ENCODE measurements at places on chromosomes 2 and 18. TPM values are rescaled to one million over a fixed set of nuclear protein-coding genes. Genes with fewer than 3 reads are reported as not detected.

TFCP2L1 gene
- not detected for total RNA-seq

CABYR gene
- 4.5 TPM for total RNA-seq

AOX1 gene
- 3.0 TPM for total RNA-seq

DNAJC10 gene
- total RNA-seq: 334 TPM

DGUOK gene
- total RNA-seq: 40.1 TPM

ZNF396 gene
- total RNA-seq: 0.65 TPM

KIF5C gene
- total RNA-seq: 0.37 TPM

BABAM2 gene
- total RNA-seq: 17.3 TPM

REG1B gene
- not detected for total RNA-seq

NPHP1 gene
- 5.0 TPM for total RNA-seq

TLX2 gene
- not detected for total RNA-seq

CHRNG gene
- total RNA-seq: not detected

NYAP2 gene
- total RNA-seq: not detected

ACTG2 gene
- 175 TPM for total RNA-seq

CIB4 gene
- not detected for total RNA-seq

C1QL2 gene
- not detected for total RNA-seq

CIDEA gene
- not detected for total RNA-seq

LYPD6 gene
- 7.8 TPM for total RNA-seq

FBXO48 gene
- 0.37 TPM for total RNA-seq

B3GNT7 gene
- total RNA-seq: under 0.01 TPM

SLC40A1 gene
- 20.2 TPM for total RNA-seq

SCN7A gene
- 0.23 TPM for total RNA-seq

STARD6 gene
- not detected for total RNA-seq

ANKRD62 gene
- not detected for total RNA-seq

FAM110C gene
- total RNA-seq: under 0.01 TPM

RGPD6 gene
- 38.9 TPM for total RNA-seq

BCS1L gene
- total RNA-seq: 26.1 TPM

EGR4 gene
- total RNA-seq: not detected

LRP1B gene
- 1.2 TPM for total RNA-seq

SERPINB11 gene
- not detected for total RNA-seq

MOGAT1 gene
- total RNA-seq: not detected

PPP1R7 gene
- total RNA-seq: 54.3 TPM

RAD51AP2 gene
- not detected for total RNA-seq

KANSL3 gene
- 36.5 TPM for total RNA-seq

PTPRN gene
- total RNA-seq: 67.6 TPM

RBM45 gene
- total RNA-seq: 19.9 TPM

RUFY4 gene
- not detected for total RNA-seq

HK2 gene
- 62.4 TPM for total RNA-seq

IL1RN gene
- total RNA-seq: not detected

C2orf78 gene
- total RNA-seq: not detected

ATAD2B gene
- total RNA-seq: 13.4 TPM

HADHA gene
- total RNA-seq: 151 TPM

GCG gene
- total RNA-seq: not detected

CELF4 gene
- not detected for total RNA-seq

SAG gene
- not detected for total RNA-seq

SPRED2 gene
- 24.0 TPM for total RNA-seq

SOX11 gene
- 11.9 TPM for total RNA-seq

UGT1A4 gene
- total RNA-seq: not detected

DSC1 gene
- 0.30 TPM for total RNA-seq

MEP1B gene
- not detected for total RNA-seq

NAT8 gene
- total RNA-seq: not detected

RAB17 gene
- total RNA-seq: 0.60 TPM

LINC00305 gene
- total RNA-seq: not detected

CRYGC gene
- not detected for total RNA-seq

PARD6G gene
- 6.8 TPM for total RNA-seq

B4GALT6 gene
- total RNA-seq: 19.3 TPM
